CD4-positive, alpha-beta T cell treated with Interleukin-1 beta for 1 hour (primary cell): ENCODE measurements at places on chromosomes 5 and 9.

DNA sequence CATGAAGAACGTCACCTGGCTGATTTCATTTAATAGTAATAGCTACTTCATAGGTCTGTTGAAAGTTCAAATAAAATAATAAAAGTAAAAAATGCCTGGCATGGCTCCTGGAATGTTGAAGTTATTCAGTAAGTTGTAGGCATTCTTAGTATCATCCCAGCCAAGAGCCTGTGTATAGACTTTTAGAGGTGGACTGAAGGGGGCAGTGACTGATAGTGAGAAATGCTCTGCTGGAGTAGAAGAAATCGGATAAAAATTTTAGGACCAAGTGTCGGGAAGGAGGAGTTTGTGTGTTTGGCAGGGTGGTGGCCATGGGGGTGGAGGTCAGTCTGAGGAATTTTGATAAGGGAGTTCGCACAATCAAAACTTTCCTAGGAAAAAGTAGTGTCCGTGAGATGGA lies 3.6 kb downstream of the ZFP2 start:
- DNase-seq, result no peak

GRCh38 chr5:138330813-138331448 lies 673 bp downstream of the CDC25C start:
- DNase-seq, result no peak

DNA sequence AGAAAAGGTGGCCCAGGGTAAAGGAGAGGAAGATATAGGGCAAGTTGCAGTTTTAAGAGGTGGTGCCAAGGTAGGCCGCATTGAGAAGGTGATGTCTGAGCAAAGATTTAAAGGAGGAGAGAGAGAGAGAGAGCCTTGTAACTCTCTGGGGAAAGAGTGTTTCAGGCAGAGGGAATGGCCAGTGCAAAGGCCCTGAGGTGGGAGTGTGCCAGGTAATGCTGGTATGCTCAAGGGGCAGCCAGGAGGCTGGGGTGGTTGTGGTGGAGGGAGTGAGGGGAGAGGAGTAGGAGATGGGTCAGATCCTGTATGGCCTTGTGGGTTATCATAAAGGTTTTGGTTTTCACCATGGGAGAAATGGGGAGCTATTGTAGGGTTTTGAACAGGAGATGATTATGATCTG lies 9.9 kb downstream of the MCCC2 start:
- DNase-seq, result no peak

DNA sequence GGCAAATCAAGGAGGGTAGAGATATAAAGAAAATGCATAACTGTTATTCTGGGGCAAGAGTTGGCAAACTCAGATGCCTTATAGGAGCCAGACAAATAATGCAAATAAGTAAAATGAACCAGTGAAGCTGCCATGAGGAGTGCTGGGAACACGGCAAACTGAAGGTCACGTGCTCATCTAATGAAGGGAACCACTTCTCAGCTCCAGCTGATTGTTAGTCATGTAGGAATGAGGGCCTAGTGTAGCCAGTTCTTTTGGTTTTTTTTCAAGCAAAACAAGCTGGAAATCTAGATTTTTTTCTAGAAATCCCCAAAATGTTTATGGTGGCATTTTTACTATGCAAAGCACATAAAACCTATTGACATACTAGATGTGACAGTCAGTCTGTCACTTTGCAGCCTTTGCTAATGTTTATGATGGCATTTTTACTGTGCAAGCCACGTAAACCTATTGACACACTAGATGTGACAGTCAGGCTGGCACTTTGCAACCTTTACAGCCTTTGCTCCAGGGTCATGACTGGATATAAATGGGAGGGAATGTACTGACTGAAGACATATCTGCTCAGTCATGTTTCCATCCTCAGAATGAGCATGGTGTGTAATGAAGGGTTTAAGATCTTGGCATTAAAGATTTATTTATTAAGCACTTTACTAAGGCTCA lies 39.4 kb downstream of the RUSC2 start:
- DNase-seq, result no peak

DNA sequence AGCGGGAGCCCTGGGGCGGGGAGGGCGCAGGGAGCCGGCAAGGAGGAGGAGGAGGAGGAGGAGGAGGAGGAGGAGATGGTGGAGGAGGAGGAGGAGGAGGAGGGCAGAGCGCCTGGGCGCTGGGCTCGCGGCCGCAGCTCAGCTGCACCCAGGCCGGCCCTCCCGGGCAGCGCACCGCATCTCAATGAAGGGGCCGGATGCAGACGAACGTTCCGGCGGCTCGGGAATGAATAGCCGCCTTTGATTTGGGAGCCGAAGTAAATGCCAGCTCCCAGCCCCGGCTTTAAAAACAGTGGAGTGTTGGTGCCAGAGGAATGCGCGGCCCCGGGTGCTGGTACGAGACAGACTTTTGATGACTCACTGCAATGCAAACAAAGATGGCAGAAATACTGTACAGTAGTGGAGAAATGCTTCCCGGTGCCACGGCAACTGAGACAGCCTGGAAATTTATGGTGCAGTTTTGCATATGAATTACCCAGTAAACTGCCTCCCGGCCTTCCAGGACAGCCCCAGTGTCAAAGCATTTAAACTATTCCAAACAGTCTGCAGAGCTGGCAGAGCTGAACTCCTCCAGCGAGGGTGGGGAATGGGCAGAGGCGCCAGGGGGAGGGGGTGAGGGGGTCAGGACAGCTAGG lies 43.1 kb downstream of the NACC2 start:
- no peak for DNase-seq

- DNase-seq, result no peak
Measured at GRCh38 chr5:77560677-77561263, 68.7 kb upstream of the WDR41 start.

GRCh38 chr5:31889001-31889561 lies 250.2 kb downstream of the PDZD2 start:
- DNase-seq, result no peak

GRCh38 chr5:98363157-98363556 lies 410.3 kb upstream of the RGMB start:
- DNase-seq, result no peak

GRCh38 chr9:136143215-136144001 lies 24.7 kb upstream of the TMEM250 start:
- DNase-seq, result no peak

DNA sequence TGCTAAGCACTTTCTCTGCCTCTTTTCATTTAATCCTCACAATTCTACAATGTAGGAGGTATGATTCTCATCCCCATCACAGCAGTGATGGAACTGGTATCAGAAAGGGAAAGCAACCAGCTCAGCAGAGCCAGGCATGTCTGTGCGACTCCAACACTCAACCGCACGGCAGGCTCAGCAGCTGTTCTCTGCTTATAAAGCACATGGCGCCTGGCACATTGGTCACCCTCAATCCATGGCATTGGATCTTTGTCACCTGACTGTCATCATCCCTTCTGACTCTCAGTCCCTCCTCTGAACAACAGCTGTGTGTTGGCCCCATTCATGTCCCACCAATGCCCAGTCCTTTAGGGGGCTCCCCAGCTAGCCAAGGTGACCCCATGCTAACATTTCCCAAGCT lies 45.1 kb upstream of the HAND1 start:
- DNase-seq, result no peak

- no peak for DNase-seq
Measured at GRCh38 chr5:114789773-114790402, 379.8 kb downstream of the TRIM36 start.

DNA sequence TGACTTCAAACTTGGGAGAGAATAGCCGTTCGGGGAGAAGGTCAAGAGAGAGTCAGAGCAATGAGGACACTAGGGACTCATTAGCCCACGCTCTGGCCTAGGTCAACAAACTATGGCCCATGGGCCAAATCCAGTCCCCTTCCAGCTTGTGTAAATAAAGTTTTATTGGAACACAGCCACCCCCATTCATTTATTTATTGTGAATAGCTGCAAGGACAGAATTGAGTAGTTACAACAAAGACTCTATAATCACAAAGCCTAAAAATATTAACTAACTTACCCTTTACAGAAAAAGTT lies 33.1 kb upstream of the TRIM32 start:
- no peak for DNase-seq

DNA sequence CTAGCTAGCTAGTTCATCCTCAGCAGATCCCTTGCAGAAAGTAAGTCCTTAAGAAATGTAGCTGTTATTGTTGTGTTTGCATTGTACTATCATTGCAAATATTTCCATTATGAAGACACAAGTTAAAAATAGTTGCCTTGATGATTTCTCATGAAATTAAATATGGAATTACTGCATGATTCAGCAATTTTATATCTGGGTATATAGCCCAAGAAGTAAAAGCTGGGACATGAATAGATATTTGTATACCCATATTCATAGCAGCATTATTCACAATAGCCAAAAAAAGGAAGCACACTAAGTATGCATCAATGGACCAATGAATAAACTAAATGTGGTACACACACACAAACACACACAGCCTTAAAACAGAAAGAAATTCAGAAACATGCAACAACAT lies 6.8 kb downstream of the IFNB1 start:
- no peak for DNase-seq

GRCh38 chr9:127898433-127899127 lies 823 bp downstream of the ST6GALNAC6 start:
- DNase-seq, result no peak

GRCh38 chr9:124769549-124770358 lies 1.4 kb downstream of the NR6A1 start:
- DNase-seq, result no peak

- peak; percentile 75 for DNase-seq
Measured at GRCh38 chr5:109921735-109922380, 232.1 kb downstream of the MAN2A1 start.

DNA sequence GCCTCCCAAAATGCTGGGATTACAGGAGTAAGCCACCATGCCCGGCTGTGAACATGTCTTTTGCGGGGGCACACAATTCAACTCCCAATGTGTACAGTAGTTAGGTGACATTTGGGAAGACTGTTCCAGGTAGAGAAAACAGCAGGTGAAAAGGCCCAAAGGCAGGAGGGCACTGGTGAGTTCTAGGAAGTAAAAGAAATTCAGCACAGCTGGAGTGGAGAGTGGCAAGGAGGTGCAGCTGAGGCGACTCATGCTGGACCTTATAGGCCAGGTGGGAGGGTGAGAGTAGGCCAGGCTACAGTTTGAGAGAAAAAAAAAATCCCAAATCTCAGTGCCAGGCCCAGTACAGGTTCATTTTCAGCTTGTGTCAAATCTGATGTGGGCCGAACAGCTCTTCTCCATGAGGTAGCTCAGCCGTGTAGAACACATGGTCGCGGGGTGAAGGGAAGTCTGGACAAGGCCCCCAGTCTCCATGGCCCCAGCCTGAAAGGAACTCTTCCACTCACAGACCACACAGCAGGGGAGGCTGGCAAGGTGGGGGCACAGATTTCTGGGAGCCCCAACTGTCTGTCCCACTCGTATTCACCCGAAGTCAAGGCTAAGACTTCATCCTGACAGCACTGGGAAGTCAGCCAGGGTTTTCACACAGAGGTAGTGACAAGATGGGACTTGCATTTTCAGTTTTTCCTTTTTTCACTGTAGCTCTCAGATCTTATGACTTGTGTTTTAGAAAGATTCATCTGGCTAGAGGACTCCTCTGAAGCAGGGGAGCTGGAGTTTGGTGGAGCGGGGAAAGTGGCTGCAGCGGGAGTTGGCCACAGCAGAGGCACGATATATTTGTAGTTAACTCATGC lies 4.5 kb upstream of the HNRNPAB start:
- DNase-seq, result no peak

DNA sequence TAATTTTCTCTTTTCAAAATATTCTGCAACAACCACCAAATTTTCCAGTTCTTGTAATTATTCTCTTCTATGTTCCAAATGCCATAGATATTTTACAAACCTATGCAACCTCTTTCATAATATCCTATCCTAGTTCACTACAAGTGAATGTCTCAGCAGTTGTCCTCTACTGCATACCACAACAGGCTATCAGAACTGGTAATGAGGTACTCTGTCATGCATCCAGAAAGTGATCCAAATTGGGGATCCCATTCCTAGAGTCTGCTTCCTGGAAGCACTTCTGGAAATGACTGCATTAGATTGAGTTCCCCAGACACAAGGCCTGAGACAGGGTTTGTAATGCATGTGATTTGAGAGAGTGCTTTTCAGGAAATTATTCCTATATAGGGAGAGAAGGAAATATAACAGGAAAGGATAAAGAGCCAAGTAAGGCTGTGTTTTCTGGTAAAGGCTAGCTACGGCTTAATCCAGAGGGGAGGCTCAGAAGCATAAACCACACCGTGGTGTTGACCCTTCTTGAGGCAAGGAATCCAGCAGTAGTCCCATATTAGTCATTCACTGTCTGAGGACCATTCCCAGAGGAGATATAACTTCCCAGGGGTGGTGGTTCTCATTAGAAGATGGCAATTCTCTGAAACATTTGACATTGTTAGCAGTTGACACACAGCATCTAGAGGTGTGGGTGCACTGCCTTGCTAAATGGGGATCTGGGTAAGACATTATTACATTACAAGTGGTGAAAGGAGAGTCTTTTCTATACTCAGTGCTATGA lies 80.3 kb upstream of the FST start:
- DNase-seq, result no peak

GRCh38 chr9:101312661-101313060 lies 72.1 kb downstream of the BAAT start:
- no peak for DNase-seq

GRCh38 chr5:10607023-10607665 lies 43.3 kb downstream of the ANKRD33B start:
- DNase-seq, result no peak

GRCh38 chr5:72412283-72413055 lies 92.3 kb downstream of the PTCD2 start:
- DNase-seq, result no peak

- DNase-seq, result no peak
Measured at GRCh38 chr5:130335117-130335516, 430.9 kb downstream of the CHSY3 start.

- peak; percentile 1 for DNase-seq
Measured at GRCh38 chr9:122498883-122499288, 11.7 kb upstream of the OR1J2 start.

GRCh38 chr9:12680757-12681156 lies 12.4 kb upstream of the TYRP1 start:
- DNase-seq, result no peak

DNA sequence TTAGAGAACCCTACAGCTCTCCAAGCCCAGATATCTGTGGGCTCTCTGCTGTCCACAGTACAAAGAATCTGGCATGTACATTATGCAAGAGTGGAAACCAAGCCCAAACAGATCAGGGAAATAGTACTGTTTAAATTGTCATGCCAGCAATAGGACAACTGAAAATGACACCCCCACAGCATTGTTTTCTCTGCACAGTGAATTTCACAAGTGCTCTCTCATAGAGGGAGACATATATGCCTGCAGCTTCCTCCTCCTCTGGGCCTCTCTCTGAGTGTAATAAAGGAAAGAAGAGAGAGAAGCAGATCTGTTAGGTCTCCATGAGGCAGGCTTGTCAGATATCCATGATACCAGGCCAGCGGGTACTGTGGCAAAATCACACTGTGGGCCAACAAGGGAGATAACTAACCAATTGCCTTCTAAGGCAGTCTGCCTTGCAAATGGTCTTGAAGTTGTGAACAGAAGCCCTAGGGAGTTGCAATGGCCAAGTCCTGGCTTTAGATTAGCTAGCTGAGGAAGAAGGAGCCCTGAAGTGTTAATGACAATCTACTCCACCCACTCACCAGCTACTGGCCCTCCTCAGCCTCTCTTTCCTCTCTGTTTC lies 54.4 kb upstream of the JMY start:
- no peak for DNase-seq
